Activated CD4-positive, alpha-beta T cell treated with anti-CD3 and anti-CD28 coated beads, Interleukin-2, Interleukin-6, amounts not matched to agents 100 ng/mL and 50 ng/mL, durations not matched to agents 16 hours and 8 hours (primary cell): ENCODE measurements at places on chromosomes 2 and 18.

GRCh38 chr2:188978291-188979081, 4.3 kb downstream of the COL3A1 start:
- peak; percentile 67 for DNase-seq

- DNase-seq: no peak
Measured at GRCh38 chr2:207483477-207483876, 46.3 kb upstream of the CREB1 start.

- DNase-seq: peak; percentile 86
Measured at GRCh38 chr2:168194784-168195522, 52.4 kb downstream of the STK39 start.

DNA sequence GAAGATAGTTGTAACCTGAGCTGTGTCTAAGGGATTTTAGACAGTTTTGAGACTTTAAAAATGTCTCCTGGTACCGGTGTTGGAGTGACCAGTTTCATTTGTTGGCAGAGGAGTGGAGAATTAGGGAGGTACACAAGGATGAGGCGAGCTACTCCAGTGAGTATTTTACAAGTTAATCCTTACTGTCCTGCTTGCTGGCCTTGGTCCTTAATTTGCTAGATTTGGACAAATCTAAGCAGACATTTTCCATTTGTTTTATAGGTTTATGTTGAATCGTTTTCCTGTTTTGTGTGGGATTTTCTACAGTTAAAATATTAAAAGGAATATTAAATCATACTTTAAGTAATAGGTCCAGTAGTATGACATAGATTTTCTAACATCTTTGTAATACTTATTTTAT, 101.8 kb downstream of the ZNF407 start:
- no peak for DNase-seq
